ENCODE measurements at places on chromosomes 7 and 10.
A peak's percentile ranks its signal among the peaks of the same experiment; 100 is the strongest.

- no peak for DNase-seq
Observed at GRCh38 chr10:4804465-4804864, 21.5 kb upstream of the AKR1E2 start.

- no peak for DNase-seq
Observed at GRCh38 chr7:83931968-83932367, 262.6 kb downstream of the SEMA3A start.

DNA sequence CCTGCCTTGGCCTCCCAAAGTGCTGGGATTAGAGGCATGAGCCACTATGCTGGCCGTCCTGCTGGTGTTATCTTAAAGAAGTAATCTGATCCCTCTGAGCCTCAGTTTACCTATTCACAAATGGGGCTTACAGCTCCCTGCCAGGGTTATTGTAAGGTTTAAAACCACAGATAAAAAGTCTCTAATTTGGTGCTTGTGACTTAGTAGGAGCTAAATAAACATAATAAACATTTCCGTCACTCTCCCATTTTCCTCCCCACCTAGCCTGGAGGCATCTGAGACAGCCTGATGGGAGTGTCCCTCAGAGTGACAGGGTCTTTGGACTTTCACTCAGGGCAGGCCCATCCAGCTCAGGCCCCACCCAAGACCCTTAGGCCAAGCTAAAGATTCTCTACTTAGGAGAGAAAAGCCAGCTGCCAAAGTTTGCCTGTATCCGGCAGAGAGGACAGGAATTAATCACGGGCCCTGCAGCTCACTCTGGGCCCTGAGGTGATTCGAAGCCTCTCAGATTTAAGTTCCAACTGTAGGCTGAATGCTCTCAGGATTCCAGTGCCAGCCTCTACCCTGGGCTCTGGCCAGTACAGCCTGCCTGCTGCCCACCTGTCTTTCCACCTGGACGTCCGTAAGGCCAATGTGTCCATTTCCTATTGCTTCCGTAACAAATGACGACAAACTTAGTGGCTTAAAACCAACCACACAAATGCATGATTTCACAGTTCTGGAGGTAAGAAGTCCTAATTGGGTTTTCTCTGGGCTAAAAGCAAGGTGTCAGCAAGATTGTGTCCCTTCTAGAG lies 21.8 kb upstream of the DUSP5 start:
- no peak for DNase-seq

- DNase-seq, result no peak
Observed at GRCh38 chr7:130398526-130399090, 18.3 kb downstream of the CPA1 start.

GRCh38 chr10:102437515-102437914 lies 5.1 kb upstream of the CUEDC2 start:
- DNase-seq, result no peak

GRCh38 chr7:127652333-127653248 lies 597 bp downstream of the SND1 start:
- no peak for DNase-seq

- no peak for DNase-seq
Observed at GRCh38 chr7:47937065-47937687, 11.1 kb downstream of the PKD1L1 start.

DNA sequence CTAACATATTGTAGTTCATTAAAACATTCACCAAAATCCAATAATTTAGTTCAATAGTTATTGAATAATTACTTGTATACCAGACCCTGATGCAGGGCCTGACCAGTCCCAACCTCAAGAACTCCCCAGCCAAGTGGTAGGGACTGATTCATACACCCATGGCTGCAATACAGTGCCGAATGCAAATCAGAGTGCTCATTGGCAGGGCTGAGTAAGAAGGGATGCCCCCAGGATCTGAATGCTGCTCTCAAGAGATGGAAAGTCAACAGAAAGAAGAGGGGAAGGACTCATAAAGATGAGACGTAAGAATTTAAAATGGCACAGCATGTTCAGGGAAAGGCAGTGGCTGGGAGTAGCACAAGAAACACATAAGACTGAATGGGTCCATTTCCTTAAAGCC lies 29.9 kb downstream of the ZNF438 start:
- DNase-seq, result no peak

DNA sequence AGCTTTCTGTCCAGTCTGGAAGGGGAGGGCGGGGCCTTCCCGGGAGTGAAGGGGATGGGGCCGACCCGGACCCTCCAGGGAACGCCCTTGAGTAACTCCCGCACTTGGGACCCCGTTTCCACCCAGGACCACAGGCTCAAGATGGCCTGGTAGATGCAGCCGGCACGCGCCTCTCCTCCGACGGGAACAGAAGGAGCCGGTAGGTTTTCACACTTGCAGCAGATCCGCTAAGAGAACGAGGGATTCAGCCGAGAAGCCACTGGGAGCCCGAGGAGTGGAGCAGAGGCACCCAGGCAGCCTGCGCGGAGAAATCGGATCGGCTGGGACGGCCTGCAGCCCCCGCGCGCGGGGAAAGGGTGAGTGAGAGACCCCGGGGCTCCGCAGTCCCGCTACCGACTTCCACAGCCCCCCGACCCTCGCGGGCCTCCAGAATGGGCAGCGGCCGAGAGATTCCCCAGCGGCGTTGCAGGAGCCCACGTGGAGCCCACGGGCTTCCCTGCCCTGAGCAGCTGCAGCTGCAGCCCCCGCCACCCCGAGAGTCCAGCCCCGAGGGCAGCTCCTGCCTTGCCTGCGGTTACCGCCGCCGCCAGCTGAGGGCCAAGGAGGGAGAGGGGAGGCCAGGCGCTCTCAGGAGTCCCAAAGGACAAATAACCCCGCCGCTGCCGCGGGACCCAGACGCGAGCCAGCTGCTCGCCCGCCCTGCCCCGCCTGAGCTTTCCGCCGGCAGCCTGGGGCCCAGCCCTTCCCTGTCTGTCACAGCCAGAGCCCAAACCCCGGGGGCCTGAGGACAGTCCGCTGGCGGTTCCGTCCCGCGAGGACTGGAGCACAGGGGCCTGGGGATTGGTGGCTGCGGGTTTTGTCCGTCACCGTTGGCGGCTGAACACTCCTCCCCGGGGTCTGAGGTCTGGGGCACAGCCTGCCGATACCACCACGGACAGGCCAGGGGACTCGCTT lies 21.8 kb downstream of the IFT22 start:
- no peak for DNase-seq

DNA sequence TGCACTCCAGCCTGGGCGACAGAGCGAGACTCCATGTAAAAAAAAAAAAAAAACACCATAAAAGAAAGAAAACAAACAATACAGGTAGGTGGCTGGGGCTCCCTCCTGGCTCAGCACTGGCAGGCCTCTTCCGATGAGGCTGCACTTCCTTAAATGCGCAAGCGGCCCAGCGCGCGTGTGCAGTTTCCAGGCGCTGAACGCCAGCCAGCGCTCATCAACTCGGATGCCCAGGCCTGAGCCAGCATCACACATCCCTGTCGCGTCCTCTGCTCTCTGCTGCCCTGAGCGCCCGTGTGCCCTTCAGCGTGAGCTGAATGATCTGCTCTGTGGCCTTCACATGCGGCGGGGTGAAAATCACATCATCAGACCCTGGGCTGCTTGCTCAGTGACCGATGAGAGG lies 31.8 kb downstream of the NUDT1 start:
- DNase-seq, result no peak

- no peak for DNase-seq
Observed at GRCh38 chr7:22696541-22697228, 30.3 kb upstream of the IL6 start.

DNA sequence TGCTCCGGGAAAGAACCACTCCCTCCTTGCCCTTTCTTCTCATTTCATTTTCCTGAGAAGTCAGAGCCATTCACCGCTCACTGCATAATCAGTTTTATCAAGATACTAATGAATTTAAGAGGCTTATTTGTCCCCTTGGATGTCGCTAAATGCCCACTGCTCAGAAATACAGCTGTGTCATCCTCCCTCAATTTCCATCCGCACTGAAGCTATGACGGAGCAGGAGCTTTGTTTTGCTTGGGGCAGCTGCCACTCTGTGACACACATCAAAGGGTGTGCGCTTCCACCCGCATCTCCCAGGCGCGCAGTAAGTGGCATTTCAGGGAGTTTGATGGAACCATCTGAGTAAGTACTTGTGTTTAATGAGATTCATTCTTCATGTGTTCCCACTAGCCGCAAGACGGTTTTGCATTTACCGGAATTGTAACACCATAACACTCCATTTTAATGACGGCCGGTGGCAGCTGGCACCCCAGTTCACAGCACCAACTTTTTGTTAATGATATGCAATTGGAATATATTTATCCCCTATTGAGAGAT lies 103.8 kb upstream of the PARD3 start:
- no peak for DNase-seq

DNA sequence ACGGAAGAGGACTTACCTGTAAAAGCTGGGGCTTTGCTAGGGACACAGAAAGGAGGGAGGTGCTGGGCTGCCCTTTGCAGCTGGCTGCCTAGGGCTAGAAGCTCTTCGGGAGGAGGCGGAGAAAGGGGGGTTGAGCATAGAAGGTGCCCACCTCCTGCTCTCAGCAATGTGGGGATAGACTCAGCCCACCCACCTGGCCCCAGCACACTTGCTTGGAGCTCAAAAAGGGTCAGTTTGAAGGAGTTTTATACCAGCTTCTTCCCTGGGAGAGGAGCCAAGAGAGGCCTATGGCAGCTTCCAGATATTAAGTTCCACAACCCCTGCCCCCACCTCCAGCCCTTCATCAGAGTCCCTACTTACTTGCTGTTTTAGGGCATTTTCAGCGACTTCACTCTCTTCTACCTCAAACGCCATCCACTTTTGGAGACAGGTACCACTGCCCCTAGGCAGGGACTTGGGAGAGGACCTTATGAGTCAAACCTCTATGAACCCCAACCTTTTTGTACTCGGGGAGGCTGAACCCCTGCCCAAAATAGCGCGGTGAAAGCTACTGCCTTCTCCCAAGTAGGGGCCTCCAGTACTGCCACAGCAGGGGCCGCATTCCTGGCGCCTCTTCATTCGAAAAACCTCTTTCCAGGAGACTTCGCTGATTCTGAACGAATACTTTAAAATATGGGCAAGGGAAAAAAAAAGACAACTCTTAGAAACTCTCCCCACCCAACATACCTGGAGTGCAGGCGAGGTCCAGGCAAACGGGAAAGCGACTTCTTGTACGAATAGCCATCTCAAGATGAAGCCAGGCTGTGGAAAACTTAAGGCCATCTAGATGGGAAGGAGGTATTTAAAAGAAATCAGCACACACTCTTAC lies 1.2 kb upstream of the EVX1 start:
- no peak for DNase-seq

DNA sequence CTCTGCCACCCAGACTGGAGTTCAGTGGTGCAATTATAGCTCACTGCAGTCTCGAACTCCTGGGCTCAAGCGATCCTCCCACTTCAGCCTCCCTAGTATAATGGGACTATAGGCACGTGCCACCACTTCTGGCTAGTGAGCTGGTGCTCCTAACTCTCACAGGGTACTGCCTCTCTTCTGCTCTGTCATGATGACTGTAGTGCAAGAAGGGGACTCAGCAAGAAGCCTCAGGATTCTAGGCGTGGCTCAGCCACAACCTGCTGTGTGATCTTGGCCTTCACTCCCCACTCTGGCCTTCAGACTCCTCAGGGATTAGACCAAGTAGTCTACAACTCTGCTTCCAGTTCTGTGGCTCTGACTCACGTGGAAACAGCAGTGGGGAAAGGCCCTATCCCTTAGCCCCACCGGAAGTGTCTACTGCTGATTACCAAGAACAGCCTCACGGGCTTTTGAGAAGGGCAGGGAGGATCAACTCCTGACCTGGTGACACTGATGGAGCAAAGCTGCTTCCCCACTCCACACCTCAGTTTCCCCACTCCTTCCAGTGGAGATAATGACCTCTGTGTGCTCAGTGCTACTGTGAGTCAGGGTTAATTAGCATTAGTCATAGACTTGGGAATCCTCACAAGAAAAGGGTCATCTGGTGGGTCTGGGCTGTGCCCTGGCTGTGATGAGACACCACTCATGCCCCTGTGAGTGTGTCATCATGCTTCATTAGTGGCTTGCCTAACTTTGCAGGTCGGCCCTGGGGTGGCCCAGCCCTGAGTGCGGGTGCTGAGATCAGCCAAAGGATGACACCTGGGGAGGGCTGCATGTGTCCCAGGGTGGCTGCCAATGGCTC lies 41.1 kb downstream of the ZC3HC1 start:
- DNase-seq, result peak; percentile 55

GRCh38 chr7:105677817-105678573 lies 96.7 kb upstream of the EFCAB10 start:
- DNase-seq, result no peak

GRCh38 chr10:43960477-43960876 lies 311.8 kb upstream of the ZNF32 start:
- DNase-seq, result no peak

- DNase-seq, result no peak
Observed at GRCh38 chr7:48428091-48428684, 256.9 kb downstream of the ABCA13 start.

- no peak for DNase-seq
Observed at GRCh38 chr10:19872504-19873271, 56.5 kb downstream of the PLXDC2 start.

DNA sequence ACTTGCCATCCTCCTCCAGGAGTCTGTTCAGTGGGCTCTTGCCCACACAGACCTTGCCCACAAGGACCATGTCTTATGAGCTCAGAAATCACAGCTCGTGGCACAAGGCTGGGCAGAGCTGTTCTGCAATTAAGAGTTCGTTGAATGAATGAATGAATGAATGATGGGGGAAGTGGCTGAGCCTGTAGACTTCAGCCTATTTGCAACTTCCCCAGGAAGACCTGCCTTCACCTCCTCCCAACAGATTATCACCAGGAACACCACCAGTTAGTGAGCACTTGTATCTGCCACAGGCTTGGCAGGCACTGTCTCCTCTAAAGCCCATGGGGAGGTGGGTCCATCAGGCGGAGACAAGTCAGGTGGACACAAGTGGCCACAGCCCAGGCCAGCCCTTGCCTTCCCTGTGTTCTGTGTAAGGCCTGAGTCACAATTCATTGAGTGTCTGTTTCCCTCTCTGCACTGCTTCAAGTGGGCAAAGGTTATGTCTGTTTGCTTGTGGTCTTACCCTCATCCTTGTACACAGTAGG lies 1.8 kb upstream of the FGF8 start:
- no peak for DNase-seq

GRCh38 chr7:27615420-27616185 lies 47.1 kb downstream of the HIBADH start:
- DNase-seq, result no peak

DNA sequence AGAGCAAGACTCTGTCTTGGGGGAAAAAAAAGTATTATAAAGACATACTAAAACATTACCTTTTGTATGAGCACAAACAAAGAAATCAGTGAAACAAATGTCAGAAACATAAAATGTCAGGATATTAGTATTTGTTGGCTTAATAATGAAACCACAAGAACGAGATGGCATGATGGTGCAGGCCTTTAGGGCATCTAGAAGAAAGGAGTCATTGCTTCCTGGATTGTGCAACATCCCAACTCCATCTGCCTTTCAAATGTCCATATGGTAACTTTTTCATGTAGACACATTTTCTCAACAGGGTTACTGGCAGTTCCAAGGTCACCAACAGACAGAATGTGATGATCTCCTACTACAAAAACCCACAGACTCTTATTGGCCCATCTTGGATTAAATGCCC lies 96.6 kb downstream of the ZNF248 start:
- no peak for DNase-seq

DNA sequence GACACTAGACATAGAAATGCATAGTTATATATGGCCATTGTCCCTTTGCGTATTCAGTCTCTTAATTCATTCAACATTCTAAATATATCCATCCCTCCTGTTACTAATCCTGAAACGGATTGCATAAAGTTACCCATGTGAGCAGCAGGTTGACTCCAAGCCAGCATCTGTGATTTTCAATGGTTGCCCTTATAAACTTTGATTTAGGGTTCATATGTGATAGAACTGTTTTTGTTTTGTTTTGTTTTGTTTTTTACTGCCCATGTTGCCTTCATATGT lies 13.4 kb upstream of the DENND2A start:
- DNase-seq, result no peak

- DNase-seq, result no peak
Observed at GRCh38 chr10:78190051-78190825, 156.6 kb downstream of the RPS24 start.
